DMS 273 treated with DMSO at 0.1 percent for 48 hours (cell line): ENCODE measurements at places on chromosomes 16 and 17.

GRCh38 chr16:72094266-72094610 lies 591 bp downstream of the DHX38 start:
- no peak for DNase-seq

- DNase-seq: no peak
Measured at GRCh38 chr17:47701608-47702007, 7.6 kb downstream of the TBKBP1 start.

- DNase-seq: no peak
Measured at GRCh38 chr17:57972151-57972550, 15.9 kb downstream of the VEZF1 start.

DNA sequence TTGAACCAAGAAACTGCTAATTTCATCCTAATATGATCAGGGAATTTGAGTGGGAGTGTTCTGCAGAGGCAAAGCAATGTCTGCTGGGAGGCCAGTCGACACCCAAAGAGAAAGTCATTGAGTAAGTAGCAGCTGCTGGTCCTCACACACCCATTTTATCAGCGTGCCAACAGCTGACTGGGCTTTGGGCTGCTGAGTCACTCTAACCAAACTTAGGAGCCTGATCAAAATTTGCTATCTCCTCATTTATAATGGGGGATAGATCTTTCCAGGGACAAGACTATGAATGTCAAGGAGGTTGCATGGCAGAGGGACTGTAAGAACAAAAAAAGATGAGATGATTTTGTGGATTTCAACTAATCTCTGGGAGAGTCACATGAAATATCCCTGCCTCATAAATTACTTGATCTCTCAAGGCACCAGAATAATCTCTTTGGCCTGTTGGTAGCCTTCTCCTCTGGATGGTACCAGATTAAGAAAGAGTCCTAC lies 32.9 kb downstream of the CPSF4L start:
- peak; percentile 24 for DNase-seq

GRCh38 chr17:63082952-63083351 lies 116.9 kb downstream of the TANC2 start:
- DNase-seq: no peak

GRCh38 chr17:36742267-36743000 lies 141.1 kb downstream of the MRM1 start:
- DNase-seq: no peak

DNA sequence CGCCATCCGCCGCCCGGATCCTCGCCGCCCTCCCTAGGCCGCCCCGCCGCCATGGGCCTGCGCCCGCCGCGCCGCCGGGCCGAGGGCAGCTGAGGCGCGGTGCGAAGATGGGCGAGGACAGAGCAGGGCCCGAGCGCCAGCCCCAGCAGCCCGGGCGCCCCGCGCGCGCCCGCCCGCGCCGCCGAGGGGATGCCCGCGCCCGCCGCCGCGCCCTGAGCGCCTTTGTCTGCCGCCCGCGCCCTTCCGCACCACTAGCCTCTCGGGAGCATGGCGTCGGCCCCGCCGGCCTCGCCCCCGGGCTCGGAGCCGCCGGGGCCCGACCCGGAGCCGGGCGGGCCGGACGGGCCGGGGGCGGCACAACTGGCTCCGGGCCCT lies 278 bp downstream of the RAB11FIP3 start:
- DNase-seq: no peak

DNA sequence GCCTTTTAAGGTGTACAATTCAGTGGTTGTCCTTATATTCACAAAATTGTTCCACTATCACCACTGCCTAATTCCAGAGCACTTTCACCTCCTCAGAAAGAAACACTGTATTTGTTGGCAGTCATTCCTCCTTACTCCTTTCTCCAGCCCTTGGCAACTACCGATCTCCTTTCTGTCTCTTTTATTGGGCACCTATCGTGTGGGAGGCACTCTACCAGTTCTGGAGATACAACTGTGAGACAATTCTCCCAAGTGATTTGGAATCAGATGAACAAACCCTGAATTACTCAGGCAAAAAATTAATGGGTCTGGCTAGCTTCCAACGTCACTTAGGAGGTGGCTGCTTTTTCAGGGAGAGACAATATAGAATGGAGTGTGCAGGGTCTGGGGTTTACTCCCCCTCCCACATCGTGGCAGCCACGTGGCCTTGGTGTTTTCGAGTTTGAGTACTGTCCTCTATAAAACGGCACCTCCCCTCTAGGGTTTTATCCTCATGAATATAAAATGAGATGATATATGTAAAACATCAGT lies 63.9 kb downstream of the SHISA9 start:
- DNase-seq: no peak

- DNase-seq: no peak
Measured at GRCh38 chr16:57245472-57246113, 534 bp downstream of the ARL2BP start.

GRCh38 chr16:9119795-9120194 lies 28.4 kb downstream of the HAPSTR1 start:
- no peak for DNase-seq

- no peak for DNase-seq
Measured at GRCh38 chr17:8707332-8708024, 37.2 kb downstream of the CCDC42 start.

DNA sequence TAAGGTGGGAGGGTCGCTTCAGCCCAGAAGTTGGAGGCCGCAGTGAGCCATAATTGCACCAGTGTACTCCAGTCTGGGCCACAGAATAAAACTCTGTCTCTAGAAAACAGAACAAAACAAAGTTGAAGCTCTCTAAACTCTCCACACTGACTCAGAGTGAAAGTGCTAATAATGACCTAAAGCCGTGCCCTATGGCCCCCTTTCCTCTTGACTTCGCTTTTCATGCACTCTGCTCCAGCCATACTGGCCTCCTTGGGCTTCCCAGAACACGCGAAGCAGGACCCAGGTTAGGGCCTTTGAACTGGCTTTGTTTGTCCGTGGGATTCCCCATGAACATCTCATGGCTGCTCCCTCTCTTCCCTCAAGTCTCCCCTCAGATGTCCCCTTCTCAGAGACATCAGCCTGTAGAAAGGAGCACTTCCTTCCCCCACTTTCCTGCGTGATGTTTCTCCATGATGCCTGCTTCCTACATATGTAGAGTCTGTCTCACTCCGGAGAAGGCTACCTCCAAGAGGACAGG lies 18.6 kb upstream of the SPN start:
- DNase-seq: no peak

- DNase-seq: no peak
Measured at GRCh38 chr17:68733241-68734176, 132.3 kb upstream of the FAM20A start.

GRCh38 chr16:86088816-86089215 lies 189.9 kb downstream of the IRF8 start:
- DNase-seq: no peak

DNA sequence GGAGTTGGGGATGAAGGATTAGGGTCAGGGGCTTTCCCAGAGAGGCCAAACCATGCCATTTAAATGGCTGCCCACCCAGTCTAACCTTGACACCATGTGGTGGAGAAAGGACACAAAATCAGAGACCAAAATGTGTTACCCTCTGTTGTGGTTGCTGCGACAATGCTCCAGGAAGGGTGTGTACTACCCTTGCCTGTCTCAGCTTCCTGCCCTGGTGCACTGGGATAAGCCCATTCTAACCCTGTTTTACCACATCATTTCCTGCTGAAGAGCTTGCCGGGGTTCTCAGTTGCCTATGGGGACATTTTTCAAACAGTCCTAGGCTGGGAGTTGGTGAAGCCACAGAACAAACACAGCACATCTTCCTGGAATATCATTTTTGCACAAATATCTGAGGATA lies 4.9 kb downstream of the OR4D1 start:
- DNase-seq: no peak

GRCh38 chr17:5097101-5097834 lies 14.4 kb downstream of the ZNF232 start:
- DNase-seq: peak; percentile 18

- DNase-seq: no peak
Measured at GRCh38 chr17:15121426-15121825, 143.7 kb downstream of the PMP22 start.

- DNase-seq: no peak
Measured at GRCh38 chr17:40190197-40191021, 13.1 kb downstream of the RAPGEFL1 start.

DNA sequence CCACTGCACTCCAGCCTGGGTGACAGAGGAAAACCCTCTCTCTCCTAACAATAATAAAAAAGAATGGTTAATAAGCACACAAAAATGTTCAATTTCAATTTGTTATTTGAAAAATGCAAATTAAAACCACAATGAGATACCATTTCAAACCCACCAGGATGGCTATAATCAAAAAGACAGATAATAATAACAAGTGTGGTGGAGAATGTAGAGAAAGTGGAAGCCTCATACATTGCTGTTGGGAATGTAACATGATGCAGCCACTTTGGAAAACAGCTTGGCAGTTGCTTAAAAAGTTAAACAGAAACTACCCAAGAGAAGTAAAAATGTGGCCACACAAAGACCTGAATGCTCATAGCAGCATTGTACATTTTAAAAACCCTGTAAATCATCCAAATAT lies 51.8 kb upstream of the MAP3K14 start:
- DNase-seq: no peak

DNA sequence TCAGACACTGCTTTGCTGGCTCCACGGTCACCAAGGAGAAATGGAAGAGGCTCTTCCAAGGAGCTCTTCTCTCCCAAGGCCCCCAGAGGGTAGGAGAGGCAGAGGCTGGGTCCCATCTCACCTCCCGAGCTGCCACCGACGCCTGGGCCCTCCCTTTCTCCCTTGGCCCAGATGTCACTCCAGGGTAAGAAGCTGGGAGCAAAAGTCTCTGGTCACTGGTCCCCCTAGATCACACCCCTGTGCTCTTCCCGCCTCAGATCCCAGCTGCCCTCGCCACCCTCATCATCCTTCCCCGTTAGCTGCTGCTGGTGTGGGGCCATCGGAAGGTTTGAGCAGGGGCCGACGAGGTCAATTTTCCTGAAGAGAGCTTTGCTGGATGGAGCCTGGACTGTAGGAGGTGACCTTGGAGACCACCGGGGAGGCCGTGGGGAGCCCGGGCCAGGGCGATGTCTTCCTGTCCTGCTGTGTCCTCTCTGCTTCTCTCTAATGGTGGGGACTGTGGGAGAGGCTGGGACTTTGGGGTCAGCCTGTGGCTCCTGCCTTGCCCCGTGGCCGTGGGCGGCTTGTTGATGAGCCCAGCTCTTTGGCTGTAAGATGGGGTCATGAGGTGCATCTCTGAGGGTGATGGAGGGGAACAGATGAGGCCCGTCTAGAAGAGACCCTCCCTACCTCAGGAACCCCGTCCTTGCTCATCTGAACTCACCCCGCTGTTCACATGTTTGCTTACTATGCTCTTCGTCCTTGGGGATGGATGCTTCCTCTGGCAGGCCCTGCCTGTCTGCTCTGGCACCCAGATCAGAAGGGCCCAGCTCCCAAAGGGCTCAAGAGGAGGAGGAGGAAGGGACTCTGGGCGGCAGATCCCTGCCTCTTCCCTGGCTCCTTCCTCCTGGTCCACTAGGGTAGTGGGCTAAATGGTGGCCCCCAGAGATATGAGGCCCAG lies 11.4 kb upstream of the RHBDF2 start:
- DNase-seq: no peak

DNA sequence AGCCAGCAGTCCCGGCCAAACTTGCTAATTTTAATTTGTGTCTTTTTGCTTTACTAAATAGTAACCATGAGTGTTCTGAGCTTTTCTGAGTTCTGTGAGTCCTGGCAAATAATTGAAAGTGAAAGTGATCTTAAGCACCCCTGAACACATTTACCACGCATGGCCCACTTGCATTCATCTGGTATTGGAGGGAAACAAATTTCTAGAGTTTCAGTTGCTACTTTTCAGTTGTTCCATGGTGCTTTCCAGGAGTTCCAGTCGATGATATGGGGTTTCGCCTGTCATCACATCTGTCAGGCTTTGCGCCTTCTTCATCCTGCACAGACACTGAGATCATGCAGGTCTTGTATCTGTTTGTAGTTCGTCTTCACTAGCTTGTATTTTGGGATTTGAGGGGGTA lies 44.1 kb downstream of the CRLF3 start:
- no peak for DNase-seq

GRCh38 chr16:84563786-84564420 lies 54.0 kb downstream of the COTL1 start:
- no peak for DNase-seq

DNA sequence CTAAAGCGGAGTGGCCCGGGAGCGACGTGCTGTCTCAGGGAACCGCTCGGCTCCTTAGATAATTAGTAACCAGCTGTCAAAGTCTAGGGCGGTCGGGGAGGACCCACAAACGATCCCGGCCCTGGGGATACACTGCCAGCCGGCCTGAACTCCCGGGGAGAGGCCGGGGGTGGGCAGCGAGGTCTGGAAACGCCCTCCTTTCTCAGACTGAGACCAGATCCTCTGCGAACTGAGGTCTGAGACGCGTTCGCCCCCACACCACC lies 1.3 kb downstream of the HNF1B start:
- no peak for DNase-seq

- no peak for DNase-seq
Measured at GRCh38 chr17:41620583-41621434, 3.6 kb downstream of the KRT17 start.

- no peak for DNase-seq
Measured at GRCh38 chr17:42287977-42288802, at the start of gene STAT5A. Gene STAT5A (plus strand): TSS chr17:42288498. CDS start chr17:42289412, 914 bp downstream.

DNA sequence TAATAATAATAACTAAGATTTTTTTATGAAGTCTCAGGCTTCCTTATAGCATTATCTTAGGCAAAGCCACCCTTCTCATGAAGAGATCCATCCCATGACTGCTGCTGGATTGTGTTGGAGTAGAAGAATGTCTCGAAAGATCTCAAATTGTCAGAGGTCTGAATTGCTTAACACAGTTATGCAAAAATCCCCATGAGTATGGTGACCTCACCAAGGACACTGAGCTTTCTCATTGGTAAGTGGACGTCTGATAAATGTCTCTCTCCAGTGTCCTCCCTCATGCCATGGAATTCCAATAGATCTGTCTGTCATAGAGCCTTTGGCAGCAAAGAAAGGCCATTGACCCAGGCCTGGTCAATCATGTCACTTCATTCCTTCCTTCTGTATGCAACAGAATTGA lies 264.5 kb downstream of the CDH11 start:
- DNase-seq: no peak

GRCh38 chr16:4362476-4363135 lies 9.0 kb upstream of the VASN start:
- no peak for DNase-seq

DNA sequence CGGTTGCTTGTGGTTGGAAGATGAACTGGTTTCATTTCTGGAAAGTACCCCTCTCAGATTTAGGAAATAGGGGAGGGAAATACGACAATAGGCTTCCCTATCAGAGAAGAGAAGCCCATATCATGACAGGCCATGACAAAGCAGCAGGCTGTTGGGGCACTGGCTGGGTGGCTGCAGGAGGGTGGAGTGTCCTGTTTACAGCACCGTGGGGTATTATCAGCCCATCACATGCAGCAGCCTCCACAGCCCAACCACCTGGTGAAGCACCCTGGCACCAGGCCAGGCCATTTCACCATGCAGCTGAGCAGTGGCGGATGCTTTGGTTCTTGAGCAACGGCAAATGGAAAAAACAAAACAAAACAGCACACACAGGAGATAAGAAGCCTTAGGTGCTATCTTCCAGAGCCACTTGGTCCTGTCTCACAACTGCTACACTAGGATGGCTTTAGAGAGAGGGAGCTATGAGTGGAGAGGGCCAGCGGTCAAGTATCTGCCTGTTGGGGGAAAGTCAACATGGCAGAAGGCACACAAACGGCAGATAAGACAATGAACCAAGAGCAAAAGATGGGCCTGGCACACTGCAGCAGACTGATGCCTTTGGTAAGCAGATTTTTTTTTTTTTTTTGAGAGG lies 24.2 kb downstream of the FAM117A start:
- no peak for DNase-seq
